ENCODE measurements at places on chromosomes 1 and 21.

DNA sequence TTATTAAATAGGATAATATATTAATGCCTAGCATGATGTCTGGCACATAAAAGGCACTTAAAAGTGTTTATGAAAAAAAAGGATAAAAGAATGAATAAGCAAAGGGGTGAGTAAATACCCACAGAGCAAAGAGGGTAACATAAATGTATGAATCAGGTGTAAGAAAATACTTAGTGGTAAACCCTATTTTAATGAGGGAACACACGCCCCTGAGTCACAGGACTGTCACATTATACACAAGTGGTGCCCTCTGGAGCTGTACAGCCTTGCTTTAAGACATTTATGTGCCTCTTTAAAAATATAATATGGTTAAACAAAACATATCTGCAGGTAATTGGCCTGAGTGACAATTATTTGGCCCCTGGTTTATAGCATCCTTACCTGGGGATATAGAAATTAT is 78.1 kb upstream of the PTBP2 start:
- H3K4me1 ChIP-seq = no peaks in the 10 kb centered on the region
- no peak for DNase-seq
- no peak overlapping the region for H3K4me3 ChIP-seq
- no peaks in the 10 kb centered on the region for H3K27me3 ChIP-seq

DNA sequence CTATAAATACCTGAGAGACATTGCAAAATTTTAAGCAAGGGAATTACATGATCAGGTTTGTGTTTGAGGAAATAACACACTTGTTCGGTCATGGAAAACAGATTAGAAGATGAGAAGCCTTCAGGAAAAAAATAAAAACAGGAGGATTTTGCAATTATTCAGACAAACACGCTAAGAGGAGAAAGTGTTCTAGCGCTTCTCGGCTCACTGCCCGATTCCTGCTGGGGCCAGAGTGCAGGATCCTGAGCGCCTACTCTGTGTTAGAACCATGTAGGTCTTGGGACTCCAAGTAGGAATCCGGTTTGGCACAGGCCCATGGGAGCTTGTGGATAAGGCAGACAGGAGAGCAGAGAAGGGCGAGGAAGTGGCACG is 8.1 kb upstream of the PRELP start:
- DNase-seq = no peak
- H3K27me3 ChIP-seq = no peaks in the 10 kb centered on the region
- H3K27ac ChIP-seq = no peak overlapping the region
- no peak overlapping the region for H3K4me3 ChIP-seq
- H3K4me1 ChIP-seq = peaks cover 22% of the 10 kb centered on the region

DNA sequence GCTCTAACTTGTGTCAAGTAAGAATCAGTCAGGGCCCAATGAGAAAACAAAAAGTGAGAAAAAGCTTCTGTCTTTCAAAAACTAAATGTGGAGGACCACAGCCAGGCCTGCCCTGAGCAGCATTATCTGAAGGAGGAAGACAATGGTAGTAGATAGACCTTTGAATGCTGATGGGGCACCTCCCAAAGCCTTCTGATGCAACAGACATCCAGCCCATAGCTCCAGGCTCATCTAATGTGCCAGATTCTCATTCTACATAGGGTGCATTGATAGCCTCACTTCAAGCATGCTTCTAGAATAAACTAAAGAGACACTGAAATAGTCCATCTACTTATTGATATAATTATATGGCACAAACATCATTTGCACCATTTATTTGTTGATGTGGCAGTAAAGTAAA is 351.6 kb downstream of the HHIPL2 start:
- H3K4me3 ChIP-seq = no peak overlapping the region
- no peaks in the 10 kb centered on the region for H3K36me3 ChIP-seq
- no peaks in the 10 kb centered on the region for H3K4me1 ChIP-seq
- no peak overlapping the region for H3K27ac ChIP-seq

- DNase-seq = no peak
- H3K4me3 ChIP-seq = no peak overlapping the region
- no peak overlapping the region for H3K27ac ChIP-seq
- H3K27me3 ChIP-seq = no peaks in the 10 kb centered on the region
These were observed 24.9 kb upstream of the ENO1 start for GRCh38 chr1:8903410-8903809.

All from neural progenitor cell (in vitro differentiated cells).